NCI-H1092 (cell line): ENCODE measurements at places on chromosomes 2 and 18.

GRCh38 chr2:39160982-39161381 is 40.1 kb upstream of the SOS1 start:
- DNase-seq: no peak

DNA sequence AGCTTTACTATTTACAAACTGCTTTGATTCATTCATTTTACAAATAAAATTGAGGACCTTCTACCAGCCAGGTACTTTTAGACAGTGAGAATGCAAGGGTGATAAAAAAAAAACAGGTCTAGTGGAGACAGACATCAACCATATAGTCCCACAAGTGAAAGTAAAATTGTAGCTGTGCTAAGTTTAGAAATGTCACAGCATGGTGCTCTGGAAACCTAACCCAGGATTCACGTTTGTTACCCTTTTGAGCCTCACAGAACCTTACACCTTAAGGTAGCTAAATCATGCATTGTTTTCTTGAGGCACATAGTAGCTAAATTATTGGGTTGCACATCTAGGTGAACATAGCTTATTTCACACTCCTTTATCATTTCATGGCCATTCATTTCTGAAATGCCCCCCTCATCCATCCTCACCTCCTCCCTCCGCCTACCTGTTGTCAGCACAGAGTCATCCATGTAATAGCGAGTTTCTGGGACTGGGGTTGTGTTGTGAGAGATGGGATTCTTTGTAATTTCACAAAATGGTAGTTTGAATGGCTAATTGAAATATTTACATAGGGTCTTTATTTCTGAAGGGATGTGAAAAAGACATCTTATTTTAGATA is 7.1 kb downstream of the MTA3 start:
- no peak for DNase-seq

- no peak for DNase-seq
These were observed 81.1 kb downstream of the LONRF2 start for GRCh38 chr2:100241236-100241635.

GRCh38 chr2:7634409-7634808 is 717.2 kb downstream of the RNF144A start:
- DNase-seq: peak; percentile 51

GRCh38 chr2:185130685-185131084 is 532.4 kb downstream of the ZNF804A start:
- DNase-seq: no peak

DNA sequence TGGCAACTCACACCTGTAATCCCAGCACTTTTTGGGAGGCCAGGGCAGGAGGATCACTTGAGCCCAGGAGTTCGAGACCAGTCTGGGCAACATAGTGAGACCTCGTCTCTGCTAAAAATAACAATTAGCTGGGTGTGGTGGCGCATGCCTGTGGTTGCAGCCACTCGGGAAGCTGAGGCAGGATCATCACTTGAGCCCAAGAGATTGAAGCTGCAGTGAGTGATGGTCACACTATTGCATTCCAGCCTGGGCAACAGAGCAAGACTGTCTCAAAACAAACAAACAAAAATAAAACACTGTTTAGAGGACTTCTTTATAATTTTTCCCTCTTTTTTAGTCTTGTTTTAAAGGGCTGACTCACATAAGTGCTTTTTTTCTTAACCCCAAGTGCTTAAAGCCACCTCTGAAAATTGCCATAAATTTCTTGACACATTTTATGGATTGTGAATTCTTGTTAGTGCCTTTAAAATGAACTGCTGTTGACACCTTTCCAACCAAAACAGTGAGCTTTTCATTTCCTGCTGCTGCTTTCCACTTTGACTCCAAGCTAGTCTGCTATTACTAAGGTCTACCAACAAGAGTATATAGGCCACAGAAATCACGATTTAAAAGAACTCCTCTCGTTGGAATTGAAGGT is 41.7 kb downstream of the CYP20A1 start:
- no peak for DNase-seq

DNA sequence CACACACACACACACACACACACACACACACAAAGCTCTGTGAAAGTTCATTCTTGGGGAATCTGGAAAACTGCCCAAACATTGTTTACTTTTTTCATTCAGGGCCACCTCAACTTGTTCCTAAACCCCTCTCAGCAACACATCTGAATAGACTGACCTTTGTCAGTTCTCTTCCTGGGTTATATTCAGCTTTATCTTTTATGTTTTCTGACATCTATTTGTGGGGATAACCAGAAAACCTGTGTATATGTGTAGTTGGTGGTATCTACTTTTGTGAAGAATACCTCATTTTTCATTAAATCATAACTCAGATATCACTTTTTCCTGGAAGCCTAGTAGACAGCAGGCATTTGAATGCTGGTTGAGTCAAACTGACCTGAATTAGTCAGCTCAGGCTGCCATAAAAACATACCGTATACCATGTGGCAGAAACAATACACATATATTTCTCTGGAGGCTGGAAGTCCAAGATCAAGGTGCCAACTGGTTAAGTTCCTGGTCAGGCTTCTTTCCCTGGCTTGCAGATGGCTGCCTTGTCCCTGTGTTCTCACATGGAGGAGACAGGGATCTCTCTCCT is 11.0 kb upstream of the RNF144A start:
- no peak for DNase-seq

- DNase-seq: no peak
These were observed 47.0 kb upstream of the ST3GAL5 start for GRCh38 chr2:85935746-85936208.

DNA sequence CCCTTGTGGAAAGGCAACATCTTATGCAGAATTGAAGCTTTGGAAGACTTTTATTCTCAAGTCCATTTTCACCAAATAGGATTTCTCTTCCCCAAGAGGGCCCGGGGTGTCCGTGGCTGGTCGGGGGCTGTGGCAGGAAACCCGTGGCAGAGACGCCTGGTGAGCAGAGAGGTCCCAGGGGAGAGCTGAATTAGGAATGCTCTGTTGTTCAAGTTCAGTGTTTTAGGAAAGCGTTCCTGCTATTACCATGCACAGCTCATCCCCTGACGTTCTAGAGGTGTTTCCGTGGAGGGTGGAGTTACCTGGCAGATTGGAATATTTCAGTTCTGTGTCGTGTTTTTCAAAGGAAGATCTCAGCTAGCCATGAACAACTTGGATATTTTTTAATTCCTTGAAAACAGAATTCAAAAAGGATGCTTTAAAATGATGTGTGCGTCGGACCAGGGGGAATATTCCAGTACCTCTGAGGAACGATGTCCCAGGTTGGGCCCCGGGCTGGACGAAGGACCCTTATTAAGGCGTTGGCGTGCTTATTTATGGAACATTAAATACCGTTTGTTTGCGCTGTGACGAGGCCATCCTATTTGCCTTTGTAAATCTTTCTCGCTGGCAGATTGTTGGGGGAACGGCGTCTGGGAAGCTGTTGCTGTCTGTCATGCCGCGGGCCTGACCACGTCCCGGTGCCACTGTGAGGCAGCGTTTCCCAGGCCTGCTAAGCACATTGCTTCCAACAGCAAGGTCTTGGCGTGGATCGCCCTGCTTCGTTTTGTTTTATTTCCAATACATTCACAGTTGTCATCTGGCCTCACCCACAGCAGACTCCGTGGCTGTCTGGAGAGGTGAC is 8.2 kb downstream of the NFATC1 start:
- DNase-seq: no peak

DNA sequence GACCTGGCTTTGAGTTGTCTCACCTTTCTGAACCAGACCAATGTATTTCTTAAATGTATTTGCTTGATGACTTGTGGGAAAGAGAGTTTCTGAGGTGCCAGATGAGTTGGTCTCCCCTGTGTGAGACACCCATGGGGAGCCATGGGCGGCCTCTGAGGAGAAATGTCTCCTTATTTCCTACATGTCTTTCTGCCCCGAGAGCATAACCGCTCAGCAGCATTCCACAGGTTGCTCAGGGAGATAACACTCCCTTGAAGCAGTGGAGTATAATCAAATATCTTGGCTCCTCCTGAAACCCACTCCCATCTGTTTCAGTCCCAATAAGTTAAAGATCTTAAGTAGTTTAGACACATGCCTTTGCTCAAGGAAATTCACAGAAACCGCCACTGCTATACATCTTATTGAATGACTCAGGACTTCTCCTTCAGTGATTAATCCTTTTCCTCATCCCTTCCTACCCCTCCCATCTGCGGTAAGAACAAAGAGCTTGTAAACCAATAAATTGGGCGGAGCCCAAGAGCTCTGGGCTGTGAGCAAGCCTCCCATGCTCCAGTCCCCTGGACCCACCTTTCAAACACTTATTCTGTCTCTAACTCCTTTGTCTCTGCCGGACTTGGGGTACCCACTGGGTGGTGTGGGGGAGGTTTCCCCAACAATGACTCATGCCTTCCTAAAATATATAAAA is 285.5 kb upstream of the LRRTM4 start:
- DNase-seq: no peak

GRCh38 chr2:2942906-2943305 is 434.7 kb downstream of the EIPR1 start:
- DNase-seq: no peak

GRCh38 chr2:208379192-208379591 is 27.4 kb upstream of the PTH2R start:
- no peak for DNase-seq

GRCh38 chr2:43024515-43025011 is 201.8 kb downstream of the ZFP36L2 start:
- no peak for DNase-seq

DNA sequence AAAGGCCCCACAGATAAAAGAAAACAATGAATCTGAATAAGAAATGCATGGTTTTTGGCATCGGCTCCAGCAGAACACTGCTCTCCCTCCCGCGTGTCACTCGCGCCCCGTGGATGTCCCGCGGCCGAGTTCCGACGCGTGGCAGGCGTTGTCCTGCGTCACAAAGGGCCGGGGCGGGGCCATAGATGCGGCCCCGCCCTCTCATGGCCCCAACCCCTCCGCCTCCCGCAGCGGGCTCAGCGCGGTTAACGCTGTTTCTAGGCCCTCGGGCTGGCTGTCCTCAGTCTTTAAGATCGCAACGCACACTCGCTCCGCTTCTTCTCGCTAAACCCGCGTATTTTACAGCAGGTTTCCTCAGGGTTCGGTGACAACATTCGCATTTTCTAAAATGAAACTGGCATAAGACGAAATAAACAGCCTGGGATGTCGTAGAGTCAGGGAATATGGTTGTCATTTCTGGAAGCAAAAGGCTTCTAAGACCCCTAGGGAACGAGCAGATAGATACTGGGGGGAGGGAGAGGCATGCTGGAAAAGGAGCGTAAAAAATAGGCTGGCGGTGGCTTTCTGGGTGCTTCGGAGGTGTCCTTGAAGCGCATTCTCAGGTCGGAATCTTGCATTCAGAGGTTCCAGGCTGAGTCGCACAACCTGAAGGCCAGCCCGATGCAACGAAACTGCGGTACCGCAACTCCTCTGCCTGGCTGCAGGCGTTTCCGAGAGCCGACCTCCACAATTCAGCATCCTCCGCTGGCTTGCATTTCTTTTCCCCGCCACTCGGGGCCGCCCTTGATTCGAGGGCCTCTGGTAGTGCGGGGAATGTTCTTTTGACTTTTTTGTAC is at the start of gene FKBP7:
Gene FKBP7, minus strand, starts transcription at position 162 of the 836 bp plus-strand sequence. Its CDS starts 101 bp downstream, at position 61.
- DNase-seq: peak; percentile 75

DNA sequence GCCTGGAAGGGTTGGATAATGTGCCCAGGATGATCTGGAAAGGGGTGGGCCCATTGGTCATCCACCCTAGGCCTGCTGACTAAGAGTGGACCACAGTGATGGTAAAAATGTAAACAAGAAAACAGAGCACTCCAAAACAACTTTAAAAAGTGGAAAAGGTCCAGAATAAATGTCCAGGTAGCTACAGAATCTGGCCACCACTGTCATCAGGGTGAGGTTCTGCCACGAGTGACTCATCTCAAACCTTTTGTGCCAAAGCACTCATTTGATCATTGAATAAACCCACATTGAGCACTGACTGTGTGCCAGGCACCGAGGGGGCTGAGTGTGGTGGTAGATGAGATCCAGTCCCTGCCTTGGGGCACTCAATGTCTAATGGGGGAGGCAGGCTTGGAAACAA is 64.9 kb downstream of the EMX1 start:
- no peak for DNase-seq
